ENCODE measurements at places on chromosomes 3 and 15. TPM values are rescaled to one million over a fixed set of nuclear protein-coding genes. Genes with fewer than 3 reads are reported as not detected.

Gene DCBLD2
- 214 TPM for total RNA-seq

Gene SNURF
- total RNA-seq: 20.1 TPM

Gene CELSR3
- 1.6 TPM for total RNA-seq

Gene BMF
- 0.08 TPM for total RNA-seq

Gene GNAT1
- total RNA-seq: not detected

Gene TSC22D2
- 46.2 TPM for total RNA-seq

Gene CCK
- total RNA-seq: not detected

Gene ROBO1
- 51.0 TPM for total RNA-seq

Gene CTDSPL
- 37.5 TPM for total RNA-seq

Gene ZPLD1
- not detected for total RNA-seq

Gene CP
- not detected for total RNA-seq

Gene CLDN1
- total RNA-seq: 0.71 TPM

Gene CEMIP
- 53.2 TPM for total RNA-seq

Gene GLDN
- not detected for total RNA-seq

Gene CLPX
- total RNA-seq: 38.9 TPM

Gene SKOR1
- total RNA-seq: 0.09 TPM

Measured in HFFc6 (cell line).